ENCODE measurements at places on chromosomes 1 and 21.

DNA sequence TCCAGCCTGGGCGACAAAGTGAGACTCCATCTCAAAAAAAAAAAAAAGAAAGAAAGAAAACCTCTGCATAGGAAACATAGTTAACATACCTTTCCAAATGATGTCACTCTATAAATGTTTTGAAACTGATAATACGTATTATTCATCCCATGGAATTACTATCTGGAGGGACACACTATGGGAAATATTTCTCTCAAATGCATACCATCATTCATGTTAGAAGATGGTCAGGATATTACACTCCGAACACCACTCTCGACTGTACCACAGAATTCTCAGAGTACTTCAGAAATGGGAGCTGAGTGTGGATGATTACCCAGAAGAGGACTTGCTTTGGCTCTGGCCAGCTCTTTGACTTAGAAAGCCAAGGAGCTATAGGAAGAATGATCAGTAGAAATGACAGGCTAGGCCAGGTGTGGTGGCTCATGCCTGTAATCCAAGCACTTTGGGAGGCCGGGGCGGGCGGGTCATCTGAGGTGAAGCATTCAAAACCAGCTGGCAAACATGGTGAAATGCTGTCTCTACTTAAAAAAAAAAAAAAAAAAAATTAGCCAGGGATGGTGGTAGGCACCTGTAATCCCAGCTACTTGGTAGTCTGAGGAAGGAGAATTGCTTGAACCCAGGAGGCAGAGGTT is 5.2 kb upstream of the LIN28A start:
- DNase-seq = peak; percentile 69

DNA sequence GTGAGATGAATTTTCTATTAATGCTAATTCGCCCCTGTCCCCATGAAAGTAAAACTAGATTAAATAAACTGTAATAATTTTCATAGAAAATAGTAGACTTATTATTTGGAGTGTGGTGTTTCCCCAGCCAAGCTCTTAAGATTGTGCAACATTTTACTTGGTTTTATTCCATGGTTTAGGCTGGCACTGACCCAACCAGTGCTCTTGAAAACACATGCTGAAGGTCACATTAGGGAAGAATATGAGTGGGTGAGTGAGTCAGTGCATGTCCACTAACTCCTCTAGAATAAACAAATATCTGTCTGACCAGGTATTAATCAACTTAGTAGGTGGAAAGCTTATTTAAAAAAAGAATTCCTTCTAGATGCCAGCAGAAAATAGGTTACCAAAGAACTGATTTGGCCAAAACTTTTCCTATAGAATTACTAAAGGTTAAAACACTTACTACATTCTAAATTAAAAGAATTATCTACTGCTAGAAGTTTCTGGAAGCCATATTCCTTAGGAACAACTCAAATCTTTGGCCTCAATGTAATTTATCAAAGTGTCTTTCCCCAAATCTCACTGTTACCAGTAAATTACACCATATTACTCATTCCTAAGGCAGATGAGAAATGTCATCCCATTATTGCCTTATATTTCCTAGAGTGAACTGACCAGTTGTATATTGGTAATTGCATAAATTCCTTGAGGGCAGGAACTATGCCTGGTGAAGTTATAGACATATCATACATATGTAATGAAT is 89.7 kb upstream of the RGS1 start:
- peak; percentile 96 for DNase-seq

DNA sequence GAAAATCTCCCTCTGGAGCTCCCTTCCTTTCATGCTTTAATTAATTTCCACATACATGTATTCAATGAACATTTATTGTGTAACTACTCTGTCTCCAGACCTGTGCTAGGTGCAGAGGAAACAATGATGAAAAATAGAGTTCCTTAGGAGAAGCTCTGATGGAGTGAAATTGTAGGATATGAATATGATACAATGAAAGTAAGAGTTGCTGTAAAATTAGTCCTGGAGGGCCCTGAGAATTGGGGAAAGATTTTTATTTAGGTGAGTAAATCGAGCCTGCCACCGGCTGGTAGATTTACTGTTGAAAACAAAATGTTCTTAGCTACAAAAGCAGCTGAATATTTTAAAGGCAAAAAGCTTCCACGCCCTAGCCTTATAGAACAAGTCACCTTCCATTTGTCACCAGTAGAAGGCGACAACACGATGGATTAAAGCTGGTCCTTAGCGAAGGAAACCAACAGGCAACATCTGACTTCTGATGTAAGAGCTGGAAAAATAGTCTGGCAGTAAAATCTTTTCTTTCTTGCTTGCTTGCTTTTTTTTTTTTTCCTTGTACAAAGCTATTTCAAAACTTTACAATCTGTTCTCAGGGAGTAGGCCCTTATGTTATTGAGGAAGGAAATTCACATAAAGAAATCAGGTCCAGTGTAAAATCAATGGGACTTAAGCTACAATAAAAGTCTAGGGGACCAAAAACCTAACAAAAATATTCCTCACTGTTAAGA is 82.0 kb upstream of the ROR1 start:
- peak; percentile 77 for DNase-seq

- DNase-seq = no peak
Observed at GRCh38 chr1:212375986-212376385, 38.7 kb downstream of the PACC1 start.

DNA sequence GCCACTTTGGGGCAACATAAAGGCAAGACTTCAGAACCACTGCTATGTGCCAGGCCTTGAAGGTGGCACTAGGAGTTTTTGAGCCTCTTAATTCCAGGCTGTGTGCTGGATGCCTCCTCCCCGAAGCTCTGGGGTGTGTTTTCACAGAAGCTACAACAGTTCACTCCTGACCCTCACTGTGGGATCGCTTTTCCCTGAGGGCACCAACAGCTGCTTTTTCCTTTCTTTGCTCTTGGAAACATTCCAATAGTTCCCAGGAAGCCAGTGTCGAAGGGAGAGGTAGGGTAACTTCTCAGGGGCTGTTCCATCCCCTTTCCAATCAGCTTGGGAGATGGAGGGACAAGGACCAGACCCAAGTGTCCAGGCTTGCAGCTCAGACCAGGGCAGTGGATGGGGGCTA is 153.4 kb downstream of the C1orf94 start:
- DNase-seq = no peak

DNA sequence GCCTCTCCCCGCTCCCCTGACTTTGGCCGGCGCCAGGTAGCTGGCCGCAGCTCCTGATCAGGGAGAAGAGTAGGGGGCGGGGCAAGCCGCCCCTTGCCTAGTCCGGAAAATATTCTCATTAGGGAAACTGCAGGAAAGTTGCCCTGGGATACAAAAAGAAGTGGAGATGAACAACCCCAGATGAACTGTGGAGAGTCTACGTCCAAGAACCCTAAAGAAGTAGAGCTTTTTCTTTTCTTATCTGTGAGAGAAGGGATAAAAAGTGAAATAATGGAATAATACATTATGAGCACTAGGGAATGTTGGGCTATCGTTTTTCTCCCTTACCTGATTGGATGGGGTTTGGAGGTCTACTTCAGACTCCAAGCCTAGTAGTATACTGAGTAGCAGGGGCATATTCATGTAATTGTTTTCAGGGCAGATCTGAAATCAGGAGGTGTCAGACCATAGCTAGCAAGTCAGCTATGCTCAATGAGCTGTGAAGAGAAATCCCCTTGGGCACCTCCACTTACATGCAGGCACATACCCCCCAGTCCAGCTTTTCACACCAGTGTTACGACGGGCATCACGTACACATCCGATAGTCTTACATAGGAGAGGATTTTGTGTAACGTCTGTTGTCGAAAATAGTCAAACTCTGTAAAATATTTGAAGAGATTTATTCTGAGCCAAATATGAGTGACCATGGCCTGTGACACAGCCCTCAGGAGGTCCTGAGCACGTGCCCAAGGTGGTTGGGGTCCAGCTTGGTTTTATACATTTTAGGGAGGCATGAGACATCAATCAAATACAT is 1.7 kb upstream of the DUSP10 start:
- no peak for DNase-seq

DNA sequence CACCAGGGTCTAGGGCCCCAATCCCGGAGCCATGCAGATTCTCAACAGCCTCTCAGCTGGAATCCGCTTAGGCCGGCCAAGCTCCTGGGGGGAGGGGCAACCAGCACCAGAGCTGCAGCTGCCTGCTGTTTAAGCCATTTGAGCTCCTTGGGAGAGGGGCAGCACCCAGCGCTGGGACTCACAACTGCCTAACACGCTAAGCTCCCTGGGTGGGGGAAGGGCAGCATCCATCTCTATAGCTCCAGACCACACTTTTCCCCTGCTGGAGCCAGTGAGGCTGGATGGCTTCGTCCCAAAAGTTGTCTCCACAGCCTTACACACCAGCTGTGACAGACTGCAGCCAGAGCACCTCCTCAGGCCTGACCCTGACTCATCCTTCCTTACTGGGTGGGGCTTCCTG is 6.9 kb upstream of the PTGFR start:
- DNase-seq = no peak

DNA sequence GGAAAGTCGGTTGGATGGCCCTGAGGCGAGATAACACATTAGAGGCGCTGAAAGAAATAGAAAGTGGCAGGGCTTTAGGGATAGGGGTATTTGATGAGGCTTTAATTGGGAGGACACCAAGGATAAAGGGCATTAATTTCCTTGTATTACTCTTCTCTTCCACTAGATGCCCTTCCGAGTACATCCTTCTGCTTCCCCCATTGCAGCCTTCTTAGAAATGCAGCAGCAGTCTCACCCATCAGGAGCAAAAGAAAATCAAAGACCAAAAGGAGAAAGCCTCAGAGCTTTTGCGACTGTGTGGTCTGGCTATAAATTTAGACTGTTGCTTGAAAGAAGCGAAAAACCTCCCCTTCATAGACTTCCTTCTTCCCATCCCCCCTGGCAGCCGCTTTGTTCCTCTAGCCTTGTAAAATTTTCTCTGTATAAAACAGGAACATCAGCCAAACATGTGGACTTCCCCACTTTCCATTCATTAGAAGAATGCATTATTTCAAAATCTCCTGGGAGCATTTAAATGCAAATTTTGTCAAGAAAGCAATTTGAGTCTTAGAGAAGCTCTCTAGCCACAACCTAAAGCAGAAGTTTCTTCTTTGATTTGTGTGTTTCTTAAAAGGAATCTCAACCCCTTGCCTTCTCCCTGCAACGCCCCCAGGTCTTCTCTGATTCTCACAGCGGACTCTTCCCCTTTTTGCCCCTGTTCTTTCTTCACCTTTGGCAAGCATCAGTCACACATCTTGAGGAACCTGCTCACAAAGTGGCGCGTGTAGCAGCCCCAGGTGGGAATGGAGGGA is 76.6 kb downstream of the NDUFS5 start:
- no peak for DNase-seq

- DNase-seq = no peak
Observed at GRCh38 chr1:60114745-60115318, 41.3 kb upstream of the C1orf87 start.

- peak; percentile 91 for DNase-seq
Observed at GRCh38 chr1:51642739-51643142, 25.8 kb downstream of the OSBPL9 start.

DNA sequence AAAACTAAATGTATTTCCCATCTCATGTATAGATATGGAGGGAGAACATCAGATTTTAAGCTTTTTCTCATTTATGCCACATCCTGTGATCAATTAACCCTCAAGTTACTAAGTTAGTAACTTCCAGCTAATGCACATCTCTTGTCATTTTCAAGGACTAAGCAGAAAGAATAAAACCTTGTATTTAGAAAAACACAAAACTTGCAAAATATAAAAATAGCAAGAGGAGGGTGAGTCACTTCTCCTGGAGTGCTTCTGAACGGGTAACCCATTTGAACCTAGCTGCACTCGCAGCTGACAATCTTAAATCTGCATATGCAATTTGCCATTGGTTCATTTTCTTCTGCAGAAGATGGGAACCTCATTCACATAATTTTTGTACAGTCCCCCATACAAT is 500.5 kb downstream of the SETD4 start:
- DNase-seq = no peak

Data from AG04449 (cell line).